ENCODE measurements at places on chromosomes 13 and 19.

- DNase-seq, result no peak
Observed at GRCh38 chr19:54485851-54486250, 12.8 kb upstream of the CDC42EP5 start.

DNA sequence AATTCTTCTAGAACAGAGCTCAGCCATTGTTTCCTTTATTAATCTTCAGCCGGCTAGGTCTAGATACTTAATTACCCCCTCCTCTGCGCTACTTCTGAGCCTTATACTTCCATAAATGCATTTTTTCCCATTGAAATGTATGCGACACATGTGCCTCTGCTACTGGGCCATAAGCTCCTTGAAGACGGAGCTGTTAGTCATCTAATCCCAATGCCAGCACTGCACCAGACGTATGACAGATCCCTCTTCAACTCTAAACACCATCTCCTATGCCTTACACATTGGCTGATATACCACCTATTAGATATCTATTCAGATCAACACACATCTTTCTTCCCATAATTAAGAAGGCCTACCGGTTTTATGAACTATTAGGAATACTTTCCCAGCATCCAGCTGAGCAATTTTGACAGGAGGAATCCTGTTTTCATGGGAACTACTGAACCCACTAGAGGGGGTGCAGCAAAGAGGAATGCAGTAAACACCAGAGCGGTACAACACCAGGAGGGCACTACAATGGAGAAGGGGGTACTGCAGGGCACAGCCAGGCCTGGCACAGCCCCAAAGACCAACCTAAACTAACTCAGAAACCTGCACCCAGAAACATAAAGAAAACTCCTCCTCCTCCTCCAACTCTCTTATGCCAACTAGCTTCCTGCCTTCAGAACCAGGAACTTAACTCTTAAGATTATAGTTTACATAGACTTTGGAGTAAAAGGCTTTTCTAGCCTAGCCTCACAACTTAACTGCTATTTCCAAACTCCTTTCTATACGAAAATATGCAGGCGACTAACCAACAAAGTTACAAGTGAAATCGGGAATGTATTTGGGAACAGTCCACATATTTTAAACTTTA is 18.7 kb downstream of the STK24 start:
- no peak for DNase-seq

DNA sequence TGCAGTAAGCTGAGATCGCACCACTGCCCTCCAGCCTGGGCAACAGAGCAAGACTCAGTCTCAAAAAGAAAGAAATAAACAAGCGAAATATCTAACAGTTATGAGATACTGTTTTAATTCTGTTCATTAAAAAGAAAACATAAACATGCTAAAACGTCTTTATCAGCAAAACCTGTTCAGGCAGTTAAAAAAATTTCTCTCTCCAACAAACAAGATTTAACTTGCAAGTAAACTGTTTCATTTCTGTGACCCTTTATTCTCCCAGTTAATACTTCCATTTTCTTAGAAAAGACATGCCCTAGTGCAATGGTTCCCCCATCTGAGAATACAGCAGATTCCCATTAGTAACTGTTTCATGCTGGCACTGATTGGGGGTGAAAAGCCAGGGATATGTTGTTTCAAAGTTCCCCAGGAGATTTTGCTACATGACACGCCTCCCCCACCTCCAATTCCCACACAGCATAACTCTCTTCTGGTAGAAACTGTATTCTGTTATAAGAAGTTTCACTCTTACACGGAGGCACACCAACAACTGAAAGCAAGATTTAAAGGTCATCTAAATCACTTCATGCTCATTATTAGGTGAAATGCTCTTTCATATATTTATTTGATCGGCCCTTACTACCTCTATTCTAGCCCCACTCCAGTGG is 24.4 kb downstream of the ELF1 start:
- DNase-seq, result no peak

- no peak for DNase-seq
Observed at GRCh38 chr19:58123354-58123753, 25.3 kb upstream of the ZSCAN18 start.

DNA sequence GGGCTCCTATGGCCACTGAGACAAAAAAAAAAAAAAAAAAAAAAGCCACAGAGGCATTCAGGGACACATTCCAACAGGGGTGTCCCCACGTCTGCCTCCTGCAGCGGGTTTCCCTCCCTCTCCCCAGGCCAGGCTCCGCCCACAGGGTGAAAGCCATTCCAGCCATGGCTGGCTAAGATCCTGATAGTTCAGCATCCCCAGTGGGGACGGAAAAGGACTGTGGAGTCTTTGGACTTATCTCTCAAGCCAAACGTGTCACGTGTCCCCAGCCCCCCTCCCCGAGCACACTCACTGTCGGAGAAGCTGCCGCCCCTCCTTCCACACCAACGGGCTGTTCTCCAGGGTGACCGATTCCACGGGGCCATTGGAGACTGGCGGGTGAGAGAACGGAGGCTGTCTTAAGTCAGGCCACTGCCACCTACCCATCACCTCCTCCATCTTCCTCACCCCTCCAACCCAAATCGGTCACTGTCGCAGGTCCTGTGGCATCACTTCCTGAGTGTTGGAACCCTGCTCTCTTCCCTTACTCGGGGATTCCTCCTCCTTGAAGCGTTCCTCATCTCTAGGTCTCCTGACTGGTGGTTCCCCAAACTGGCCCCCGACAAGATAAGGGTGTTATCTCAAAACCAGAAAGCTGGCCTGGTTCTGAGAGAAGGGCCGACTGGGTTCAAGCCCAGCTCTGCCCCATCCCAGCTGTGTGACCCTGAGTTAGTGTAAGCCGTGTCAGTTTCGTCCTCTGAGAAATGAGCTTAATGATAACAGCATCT is 9.1 kb upstream of the FKRP start:
- DNase-seq, result no peak

GRCh38 chr13:110233951-110234280 is 73.0 kb downstream of the COL4A1 start:
- no peak for DNase-seq

GRCh38 chr13:42041011-42041683 is 7.3 kb upstream of the DGKH start:
- DNase-seq, result peak; percentile 46

DNA sequence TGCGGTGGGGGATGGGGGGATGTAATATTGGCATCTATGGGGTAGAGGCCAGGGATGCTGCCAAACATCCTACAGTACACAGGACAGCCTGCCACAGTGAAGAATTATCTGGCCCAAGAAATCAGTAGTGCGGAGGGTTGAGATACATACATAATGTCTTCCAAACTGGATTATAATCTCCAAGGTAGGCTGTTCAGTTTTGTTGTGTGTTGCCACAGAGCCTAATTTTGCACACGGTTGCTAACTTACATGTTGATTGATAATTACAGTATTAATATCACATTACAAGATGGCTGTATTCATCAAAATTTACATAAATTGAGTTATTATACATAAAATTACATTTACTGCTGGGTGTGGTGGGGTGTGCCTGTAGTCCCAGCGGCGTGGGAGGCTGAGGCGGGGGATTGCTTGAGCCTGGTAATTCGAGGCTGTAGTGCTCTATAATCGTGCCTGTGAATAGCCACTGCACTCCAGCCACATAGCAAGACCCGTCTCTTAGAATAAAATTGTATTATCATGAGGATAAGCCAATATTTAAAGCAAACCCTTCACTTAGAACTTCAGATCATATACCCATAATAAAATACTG is 8.1 kb downstream of the POMP start:
- no peak for DNase-seq

DNA sequence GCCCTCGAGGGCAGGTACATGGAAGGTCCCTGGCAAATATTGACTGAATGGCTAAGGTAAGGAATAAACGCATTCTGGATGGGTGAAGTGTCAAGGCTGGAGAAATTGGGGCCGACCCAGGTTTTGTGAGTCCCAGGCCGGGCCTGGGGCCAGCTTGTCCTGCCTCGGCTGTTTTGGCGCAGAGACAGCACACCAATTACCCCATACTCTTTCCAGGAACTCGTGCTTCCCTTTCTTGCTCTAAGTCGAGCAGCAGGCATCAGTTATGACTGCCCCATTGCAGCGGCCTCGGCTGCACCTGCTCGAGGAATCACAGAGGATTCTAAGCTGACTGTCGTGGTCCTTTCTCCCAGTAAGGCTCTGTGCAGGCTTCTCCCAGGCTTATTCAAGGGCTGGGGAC is 67.1 kb downstream of the ZNF536 start:
- DNase-seq, result no peak

- no peak for DNase-seq
Observed at GRCh38 chr19:23509686-23510450, 114.6 kb upstream of the ZNF91 start.

- DNase-seq, result peak; percentile 95
Observed at GRCh38 chr13:30792285-30793000, 57.1 kb downstream of the ALOX5AP start.

DNA sequence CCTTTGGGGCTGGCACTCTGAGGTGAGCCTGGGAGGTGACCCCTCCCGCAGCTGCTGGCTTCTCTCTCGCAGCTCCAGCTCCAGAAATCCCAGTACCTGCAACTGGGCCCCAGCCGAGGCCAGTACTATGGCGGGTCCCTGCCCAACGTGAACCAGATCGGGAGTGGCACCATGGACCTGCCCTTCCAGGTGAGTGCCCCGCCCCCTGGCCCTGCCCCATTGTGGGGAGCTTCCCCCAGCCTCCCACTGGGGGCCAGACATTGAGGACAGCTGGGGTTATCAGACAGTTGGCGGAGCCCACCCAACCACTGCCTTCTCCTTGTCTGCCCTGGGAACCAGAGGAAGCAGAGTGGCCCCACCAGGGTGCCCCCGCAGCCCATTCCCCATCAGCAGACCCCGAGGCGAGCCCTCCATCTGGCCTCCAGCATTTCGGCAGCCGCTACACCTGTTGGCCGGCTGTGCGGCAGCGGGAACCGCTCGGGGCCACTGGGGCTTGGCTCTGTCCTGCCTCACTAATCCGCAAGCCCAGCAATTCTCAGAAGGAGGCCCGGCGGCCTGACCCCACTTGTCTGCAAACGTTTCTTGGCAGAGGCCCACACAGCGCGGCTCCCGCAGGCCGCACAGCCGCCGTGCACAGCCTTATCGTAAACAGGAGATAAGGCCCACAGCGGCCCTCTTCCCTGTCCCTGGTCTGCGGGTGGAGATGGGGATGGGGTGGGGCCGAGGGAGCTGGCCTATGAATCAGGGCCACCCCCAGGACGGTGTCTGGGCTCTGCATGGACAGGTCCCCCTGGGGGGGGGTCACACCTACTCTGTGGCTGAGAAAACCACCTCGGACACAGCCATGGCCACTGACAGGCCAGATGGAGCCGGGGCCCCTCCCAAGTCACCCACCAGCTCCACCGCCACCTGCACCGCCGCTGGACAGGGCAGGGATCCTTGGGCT is 48.0 kb downstream of the COMP start:
- peak; percentile 79 for DNase-seq

- DNase-seq, result no peak
Observed at GRCh38 chr19:14112051-14112808, 5.3 kb downstream of the PRKACA start.

- DNase-seq, result no peak
Observed at GRCh38 chr13:100178309-100178708, 89.4 kb downstream of the PCCA start.

DNA sequence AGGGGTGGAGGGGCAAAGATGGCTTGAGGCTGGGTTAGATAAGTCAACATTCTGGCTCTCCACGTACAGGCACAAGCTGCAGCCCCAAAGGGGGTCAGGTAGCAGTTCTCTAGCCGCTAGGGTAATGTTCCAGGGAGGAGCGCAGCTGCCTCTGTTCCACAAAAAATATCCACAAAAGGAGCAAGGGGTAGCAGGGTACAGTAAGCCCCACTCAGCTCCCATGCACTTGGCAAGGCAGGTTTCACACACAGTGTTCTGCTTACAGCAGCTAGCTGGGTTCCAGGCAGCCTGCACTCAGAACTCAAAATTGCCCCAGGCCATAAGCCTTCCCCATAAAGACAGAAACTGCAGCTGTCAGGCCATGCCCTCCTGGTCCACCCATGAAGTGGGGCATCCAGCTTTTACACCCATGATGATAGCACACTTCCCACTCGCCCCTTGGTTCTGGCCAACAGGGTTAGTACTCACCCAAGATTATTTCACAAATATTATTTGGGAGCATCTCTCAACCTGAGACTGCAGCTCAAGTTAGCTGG is 130.0 kb downstream of the CYSLTR2 start:
- no peak for DNase-seq

- DNase-seq, result no peak
Observed at GRCh38 chr13:62453761-62454160, 1038.1 kb upstream of the PCDH20 start.

DNA sequence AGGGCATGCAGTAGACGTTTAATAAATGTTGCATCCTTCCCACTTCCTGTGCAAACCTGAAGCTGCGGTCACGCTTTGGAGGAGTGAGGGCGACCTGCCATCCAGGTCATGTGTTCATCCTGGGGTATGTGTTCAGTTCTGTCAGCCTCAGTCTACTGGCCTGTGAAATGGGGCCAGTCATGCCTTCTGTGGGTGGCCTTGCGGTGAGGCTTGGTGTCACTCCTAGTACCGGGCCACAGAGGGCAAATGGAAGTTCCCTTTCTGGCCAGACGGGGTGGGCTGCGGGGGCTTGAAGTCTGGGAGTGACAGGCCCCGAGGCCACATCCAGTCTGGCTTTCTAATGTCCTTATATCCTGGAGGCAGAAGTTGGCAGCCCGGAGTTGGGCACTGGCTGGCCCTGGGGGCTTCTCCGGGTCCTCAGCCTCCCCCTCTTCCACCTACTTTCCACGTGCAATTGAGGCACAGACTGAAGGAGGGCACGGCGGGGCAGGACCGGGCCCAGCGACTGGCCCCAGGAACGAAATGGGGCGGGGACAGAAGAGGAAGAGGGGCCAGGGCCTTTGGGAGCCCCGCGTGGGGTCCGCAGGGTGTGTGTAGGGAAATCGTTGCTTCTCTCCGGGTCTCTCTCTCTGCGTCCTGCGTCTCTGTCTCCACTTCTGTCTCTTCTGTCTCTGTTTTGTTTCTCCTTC is 11.1 kb downstream of the PDE4A start:
- no peak for DNase-seq

DNA sequence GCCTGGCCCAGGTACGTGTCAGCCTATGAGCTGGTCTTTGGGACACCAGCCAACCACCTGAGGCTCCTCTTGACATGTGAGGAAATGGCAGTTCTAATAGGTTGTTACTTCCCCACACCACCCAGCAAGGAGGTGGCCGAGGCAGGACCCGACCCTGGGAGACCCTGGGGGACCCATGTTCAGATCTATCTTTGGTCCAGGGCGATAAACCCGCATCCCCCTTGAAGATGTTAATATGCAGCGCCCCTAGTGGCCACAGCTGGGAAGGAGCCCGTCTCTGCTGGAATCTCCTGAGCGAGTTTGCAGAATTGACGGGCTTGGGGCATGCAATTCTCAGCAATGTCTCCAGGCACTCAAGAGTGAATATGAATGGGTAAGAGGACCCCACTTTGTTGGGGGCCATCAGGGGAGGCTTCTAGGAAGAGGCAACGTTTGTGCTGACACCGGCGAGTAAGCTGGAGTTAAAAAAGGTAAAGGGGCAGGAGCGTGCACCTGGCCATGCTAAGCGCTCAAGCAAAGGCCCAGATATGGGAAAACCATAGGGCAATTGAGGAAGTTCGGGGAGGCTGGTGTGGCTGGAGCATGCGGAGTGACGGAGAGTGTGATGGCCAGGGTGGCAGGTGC is 1.5 kb upstream of the MYO1F start:
- DNase-seq, result peak; percentile 57

Measured in fibroblast of lung (primary cell).